Esophagus muscularis mucosa (tissue), 4 donors: ENCODE measurements at places on chromosomes 5 and 9. TPM values are rescaled to one million over a fixed set of nuclear protein-coding genes. Genes with fewer than 3 reads are reported as not detected.

SPINK7 gene
- not detected for total RNA-seq

DEPDC1B gene
- 0.57 TPM for total RNA-seq

SPEF2 gene
- 2.9 TPM for total RNA-seq

ITGA1 gene
- total RNA-seq = 228 TPM

PHYHD1 gene
- total RNA-seq = 11.9 TPM

FOXD4L4 gene
- not detected for total RNA-seq

PRUNE2 gene
- total RNA-seq = 586 TPM

ADCY2 gene
- total RNA-seq = 6.2 TPM

PCDHA4 gene
- 0.50 TPM for total RNA-seq

TMEM174 gene
- total RNA-seq = not detected

ZCCHC7 gene
- 13.1 TPM for total RNA-seq

SLIT3 gene
- 43.6 TPM for total RNA-seq

DRD1 gene
- not detected for total RNA-seq

S100Z gene
- total RNA-seq = not detected

SLC34A1 gene
- total RNA-seq = not detected

NRARP gene
- total RNA-seq = 10.3 TPM

SHB gene
- total RNA-seq = 21.1 TPM

RNF208 gene
- 4.2 TPM for total RNA-seq

TLX3 gene
- total RNA-seq = not detected
